Hematopoietic multipotent progenitor cell treated with erythropoietin and hydrocortisone succinate and interleukin-3 and kit ligand, for 6 days (in vitro differentiated cells): ENCODE measurements at places on chromosomes 11 and 22.

DNA sequence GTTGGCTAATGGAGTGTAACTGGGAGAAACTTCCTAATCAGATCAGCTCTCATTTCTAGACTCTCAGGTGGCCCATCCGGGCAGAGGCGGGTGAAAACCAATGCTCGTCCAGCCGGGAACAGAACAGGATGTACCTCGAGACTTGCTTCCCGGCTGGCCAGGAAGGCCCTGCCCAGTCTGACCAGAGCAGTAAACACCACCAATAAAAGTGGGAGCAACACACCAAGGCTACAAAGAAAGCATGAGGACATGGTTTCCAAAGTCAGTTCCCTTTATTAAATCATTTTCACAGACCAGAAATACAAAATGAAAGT, 940 bp upstream of the TNKS1BP1 start:
- no peak for DNase-seq

DNA sequence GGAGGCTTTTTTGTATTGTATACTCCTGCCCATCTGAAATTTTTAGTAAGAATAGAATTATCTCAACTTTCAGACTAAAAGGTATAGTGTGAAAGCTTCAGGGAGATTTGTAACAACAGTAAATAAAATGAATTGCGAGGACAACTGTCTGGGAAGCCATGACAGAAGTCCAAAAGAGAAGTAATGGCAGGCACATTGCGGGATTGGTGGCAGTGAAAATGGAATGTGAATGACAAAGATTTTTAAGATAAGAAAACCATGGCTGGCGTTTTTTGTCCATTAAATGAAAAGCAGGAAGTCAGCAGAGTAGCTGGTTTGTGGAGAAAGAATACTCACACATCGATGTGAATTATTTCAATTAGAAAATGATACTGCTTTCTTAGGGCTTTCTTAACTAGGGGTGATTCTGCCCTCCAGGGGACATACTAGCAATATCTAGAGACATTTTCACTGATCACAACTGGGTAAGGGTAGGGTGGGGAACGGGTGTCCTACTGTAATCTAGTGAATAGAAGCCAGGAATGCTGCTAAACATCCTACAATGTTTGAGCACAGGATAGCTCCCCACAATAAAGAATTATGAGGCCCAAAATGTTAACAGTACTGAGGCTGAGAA, 1.6 kb downstream of the NPAT start:
- DNase-seq, result peak; percentile 55

DNA sequence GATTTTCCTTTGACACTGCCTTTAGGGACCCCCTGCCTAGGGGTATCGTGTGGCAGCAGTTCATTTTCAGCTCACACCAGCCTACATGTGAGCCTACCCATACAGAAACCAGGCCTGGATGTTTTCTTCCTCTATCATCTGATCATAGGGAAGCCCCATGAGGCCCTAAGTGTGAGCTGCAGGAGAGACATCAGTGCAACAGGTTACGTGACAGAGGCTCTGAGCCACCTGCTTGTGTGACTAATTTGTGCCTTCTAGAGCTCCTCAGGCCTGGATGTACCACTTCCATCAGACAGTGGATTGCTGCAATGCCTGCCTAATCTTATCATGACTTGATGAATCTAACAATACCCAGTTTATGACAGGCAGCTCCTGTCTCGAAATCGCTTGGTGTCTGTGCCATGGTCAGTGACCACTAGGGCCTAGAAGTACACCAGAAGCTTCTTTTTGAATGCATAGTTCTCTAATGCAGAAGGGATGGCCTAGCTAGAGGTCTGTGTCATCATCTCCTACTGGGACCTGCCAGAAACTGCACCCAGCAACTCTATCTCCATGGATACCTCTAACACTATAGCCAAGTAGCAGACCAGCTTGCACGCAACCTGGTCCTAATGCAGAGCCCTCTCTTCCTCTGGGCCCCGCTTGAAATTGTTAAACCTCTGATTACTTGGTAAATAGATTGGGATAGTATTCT, 109.7 kb upstream of the CLPB start:
- DNase-seq, result no peak

DNA sequence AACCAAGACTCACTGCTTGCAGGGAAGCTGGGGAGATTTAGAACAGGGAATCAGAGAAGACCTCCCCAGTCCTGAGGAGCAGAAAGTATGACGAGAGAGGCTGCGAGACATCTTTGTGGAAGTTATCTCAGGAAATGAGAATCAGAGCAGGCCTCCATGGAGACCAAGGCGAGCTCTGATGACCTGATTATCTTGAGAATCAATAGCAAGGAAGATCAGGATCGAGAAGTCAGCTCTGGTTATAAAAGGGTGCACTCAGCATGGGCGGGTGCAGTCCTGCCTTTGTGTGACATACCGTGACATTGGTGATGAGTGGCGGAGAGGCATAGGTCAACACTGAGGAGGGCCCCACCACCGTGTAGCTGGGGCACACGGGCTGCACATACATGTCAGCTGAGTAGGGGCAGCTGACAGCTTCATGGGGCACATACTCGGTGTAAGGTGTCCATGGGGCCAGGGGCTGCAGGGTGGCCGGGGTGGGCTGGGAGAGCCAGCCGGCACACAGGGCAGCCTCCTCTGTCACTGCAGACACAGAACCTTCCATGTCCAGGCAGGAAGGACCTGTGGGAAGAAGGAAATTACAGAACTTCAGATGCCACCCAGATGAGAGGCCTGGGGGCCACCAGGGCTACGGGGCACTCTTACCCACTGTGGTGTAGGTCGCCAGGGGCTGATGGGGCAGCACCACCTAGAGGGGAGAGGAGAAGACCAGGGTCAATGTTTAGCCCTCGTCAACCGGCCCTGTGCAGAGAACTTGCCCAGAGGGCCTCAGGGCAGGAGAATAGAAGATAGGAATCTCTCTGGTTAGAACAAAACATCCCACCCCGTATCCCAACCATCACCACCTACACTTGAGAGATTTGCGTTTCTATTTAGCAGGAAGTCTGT, 21.7 kb downstream of the POU2AF1 start:
- no peak for DNase-seq

- DNase-seq, result no peak
These were observed 75.4 kb upstream of the TMEM45B start for GRCh38 chr11:129740125-129740719.

- peak; percentile 52 for DNase-seq
These were observed 6.3 kb downstream of the CABP7 start for GRCh38 chr22:29726106-29726505.

- DNase-seq, result no peak
These were observed 22.5 kb upstream of the SEPTIN5 start for GRCh38 chr22:19691721-19692341.

DNA sequence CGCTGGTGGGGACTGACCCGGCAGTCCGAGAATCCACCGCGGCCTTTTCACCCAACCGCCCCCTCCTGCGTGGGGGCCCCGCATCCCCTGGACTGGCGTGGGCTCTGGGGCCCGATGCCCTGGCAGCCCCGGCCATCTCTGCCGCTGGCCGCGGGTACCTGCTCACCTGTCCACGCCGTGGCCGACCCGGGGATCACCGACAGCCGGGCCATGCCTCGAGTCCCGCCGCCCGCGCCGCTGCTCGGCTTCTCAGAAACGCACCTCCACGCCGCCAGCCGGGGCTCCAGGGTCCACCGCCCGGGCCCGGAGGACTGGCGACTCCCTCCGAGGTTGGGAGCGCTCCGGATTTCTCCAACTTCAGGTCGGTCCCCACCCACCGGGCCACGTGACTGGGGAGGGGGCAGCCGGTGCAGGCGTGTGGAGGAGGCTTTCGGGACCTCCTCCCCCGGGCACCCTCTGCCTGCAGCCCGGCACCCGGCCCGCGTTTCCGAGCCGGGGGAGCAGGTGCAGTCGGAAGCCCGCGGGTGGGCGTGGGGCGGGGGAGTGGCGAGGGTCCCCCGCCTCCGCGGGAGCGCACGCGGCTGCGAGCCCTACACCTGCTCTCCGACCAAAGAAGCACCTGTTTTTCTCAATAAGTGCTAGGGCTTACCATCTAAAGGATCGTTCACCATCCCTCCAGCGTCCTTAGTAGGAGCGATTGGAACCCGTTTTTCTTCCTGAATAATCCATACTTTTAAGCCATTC, 554 bp upstream of the NRIP3 start:
- no peak for DNase-seq

DNA sequence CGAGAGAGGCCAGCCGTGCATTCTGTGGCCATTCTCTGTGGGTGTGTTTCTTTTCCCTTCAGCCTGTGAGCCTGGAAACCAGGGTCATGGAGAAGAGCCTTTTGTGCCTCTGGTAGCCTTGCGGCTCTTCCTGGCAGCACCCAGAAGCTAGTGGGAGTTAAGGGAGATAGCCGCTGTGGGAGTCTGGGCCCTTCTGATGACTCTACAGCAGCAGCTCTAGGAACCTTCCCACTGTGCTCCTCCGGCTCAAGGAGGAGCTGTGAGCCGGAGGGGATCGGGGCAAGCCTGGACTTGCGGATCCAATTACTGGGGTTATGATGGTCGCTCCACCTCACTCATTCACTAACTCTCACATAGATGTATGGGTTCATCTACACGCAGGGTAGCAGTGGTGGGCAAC, 10.5 kb downstream of the GTPBP1 start:
- DNase-seq, result no peak

DNA sequence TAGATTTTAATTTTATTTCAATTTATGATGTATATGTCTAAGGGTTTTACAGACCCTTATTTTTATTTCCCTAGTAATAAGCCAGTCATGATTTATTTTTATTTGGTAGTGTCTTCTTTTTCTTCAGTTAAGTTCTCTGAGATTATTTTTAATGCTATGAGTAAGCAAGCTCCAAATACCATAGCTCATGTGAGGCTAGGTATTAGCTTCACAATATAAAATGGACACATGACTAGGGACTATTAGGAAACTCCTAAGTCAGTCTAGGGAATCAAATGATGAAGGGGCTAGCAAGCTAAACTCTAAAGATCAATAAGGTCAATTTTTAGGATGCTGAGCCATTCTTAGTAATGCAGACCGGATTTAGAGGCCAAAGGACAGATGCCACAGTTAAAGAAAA, 45.9 kb downstream of the CKAP5 start:
- no peak for DNase-seq

DNA sequence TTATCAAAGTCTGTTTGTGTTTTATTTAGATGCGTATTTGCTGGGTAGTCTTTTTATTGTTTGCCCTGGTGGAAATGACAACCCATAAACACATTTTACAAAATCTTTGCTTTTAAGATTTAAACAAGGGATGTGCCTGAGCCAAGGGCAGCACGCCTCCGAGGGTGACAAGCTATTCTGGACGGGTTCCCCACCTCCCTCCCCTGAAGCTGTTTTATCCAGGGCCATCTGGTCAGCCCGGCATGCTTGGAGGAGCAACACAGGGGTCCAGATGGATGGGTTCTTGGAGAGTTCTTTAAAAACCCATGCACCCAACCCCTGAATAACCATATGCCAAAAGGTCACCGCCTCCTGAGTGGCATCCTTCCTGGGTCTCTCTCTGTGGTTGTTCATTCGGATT, 408.9 kb downstream of the OPCML start:
- no peak for DNase-seq

DNA sequence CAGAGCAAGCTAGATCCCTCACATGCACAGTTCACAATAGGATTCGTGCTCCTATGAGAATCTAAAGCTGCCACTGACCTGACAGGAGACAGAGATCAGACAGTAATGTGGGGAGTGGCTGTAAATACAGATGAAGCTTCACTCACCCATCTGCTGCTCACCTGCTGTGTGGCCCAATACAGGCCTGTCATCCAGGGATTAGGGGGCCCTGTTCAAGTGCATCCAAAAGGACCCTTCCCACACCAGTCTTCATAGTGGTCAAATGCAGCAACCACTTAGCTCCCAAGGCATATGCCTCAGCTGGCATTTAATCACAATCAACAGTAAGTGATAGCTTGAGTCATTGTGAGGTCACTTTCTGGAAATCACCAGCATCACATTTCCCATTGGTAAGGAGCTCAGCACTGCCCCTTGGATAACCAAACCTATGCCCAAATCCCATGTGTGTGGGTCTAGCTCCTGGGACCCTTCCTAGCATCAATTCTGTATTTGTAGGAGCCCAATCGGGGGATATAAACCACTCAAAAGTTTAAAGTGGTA, 65.6 kb downstream of the OR4C45 start:
- DNase-seq, result no peak

GRCh38 chr11:112017538-112017937, 7.7 kb upstream of the DLAT start:
- no peak for DNase-seq

DNA sequence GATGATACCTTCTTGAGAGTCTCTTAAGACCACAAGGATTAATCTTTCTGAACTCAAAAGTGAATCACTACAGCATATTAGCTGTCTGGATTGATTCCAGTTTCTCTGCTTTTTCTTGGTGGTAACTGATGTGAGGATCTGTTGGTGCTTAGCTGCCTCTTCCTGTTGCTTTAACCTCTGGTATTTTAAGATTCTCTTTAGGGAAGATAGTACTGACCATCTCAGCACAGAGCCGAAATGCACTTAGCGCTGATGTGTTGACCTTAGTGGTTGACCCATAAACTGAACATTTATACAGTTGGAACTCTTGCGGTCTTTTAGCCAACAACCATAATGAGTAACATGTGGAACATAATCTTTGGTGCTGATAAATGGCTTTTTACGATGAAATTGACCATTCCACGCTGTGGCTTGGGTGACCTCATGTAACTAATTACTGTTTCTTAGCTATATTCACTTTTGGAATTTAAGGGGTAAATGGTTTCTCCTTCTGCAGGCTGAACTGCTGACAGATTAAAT, 33.7 kb downstream of the APLP2 start:
- no peak for DNase-seq

GRCh38 chr11:120344302-120345004, 8.2 kb downstream of the ARHGEF12 start:
- DNase-seq, result peak; percentile 90

DNA sequence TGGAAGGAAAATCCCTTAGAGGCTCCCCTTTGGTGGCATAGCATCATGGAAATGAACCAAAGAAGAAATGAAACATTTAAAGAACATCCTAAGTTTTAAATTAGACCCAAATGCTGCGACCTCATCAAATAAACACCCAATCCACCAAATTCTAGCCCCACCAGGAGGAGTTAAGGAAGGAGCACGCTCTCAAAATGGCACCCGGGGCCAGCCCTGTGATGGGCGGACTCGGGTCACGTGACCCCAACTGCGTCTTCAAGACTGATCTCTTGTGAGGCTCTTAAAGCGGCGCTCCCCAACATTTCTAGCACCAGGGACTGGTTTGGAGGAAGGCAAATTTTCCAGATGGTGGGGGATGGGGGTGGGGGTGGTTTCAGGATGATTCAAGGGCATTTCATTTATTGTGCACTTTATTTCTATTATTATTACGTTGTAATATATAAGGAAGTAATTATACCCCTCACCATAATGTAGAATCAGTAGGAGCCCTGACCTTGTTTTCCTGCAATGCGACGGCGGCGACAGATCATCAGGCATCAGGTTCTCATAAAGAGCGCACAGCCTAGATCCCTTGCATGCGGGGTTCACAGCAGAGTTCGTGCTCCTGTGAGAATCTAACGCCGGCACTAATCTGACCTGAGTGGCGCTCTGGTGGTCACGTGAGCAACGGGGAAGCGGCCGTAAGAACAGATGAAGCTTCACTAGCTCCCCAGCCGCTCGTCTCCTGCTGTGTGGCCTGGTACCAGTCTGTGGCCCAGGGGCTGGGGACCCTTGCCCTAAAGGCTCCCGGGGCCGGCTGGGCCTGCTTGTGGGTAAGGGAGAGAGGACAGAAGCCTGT, 90.6 kb upstream of the SLC22A12 start:
- peak; percentile 64 for DNase-seq

GRCh38 chr11:13038366-13038765, 29.2 kb downstream of the RASSF10 start:
- no peak for DNase-seq

- DNase-seq, result no peak
These were observed 2.4 kb downstream of the PIM3 start for GRCh38 chr22:49962751-49963646.

- peak; percentile 64 for DNase-seq
These were observed 122.2 kb downstream of the C11orf58 start for GRCh38 chr11:16860617-16861016.

GRCh38 chr22:17264321-17265052, 45.3 kb upstream of the ADA2 start:
- DNase-seq, result no peak
